ENCODE measurements at places on chromosomes 3 and 15. TPM values are rescaled to one million over a fixed set of nuclear protein-coding genes. Genes with fewer than 3 reads are reported as not detected.

Gene PTH1R
- 1.7 TPM for total RNA-seq

Gene ITIH1
- not detected for total RNA-seq

- no peak for DNase-seq
Measured at GRCh38 chr3:30728143-30728542, 121.7 kb downstream of the TGFBR2 start.

GRCh38 chr3:108936924-108937689 is 16.6 kb downstream of the GUCA1C start:
- DNase-seq, result no peak

DNA sequence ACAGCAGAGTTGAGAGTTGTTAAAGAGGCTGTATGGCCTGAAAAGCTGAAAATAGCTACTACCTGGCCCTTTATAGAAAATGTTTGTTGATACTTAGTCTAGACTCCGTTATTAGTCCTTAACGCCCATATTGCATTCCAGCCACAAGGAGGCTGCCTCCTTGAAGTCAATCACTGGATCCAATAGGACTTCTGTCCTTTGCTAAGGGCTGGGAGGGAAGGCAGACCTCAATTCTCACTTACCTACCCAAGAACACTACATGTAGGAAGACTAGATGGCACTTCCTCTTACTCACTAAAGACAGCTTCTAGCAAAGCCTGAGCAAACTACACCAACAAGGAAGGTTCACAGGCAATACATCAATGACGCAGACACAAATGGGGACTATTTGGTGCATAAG is 139.5 kb upstream of the HACD2 start:
- no peak for DNase-seq

- no peak for DNase-seq
Measured at GRCh38 chr15:75037685-75038084, 14.3 kb downstream of the PPCDC start.

- no peak for DNase-seq
Measured at GRCh38 chr15:95129574-95129973, 898.2 kb downstream of the MCTP2 start.

- DNase-seq, result no peak
Measured at GRCh38 chr3:76585794-76586392, 454.0 kb upstream of the ROBO2 start.

GRCh38 chr3:156418428-156418827 is 136.5 kb downstream of the SSR3 start:
- no peak for DNase-seq

DNA sequence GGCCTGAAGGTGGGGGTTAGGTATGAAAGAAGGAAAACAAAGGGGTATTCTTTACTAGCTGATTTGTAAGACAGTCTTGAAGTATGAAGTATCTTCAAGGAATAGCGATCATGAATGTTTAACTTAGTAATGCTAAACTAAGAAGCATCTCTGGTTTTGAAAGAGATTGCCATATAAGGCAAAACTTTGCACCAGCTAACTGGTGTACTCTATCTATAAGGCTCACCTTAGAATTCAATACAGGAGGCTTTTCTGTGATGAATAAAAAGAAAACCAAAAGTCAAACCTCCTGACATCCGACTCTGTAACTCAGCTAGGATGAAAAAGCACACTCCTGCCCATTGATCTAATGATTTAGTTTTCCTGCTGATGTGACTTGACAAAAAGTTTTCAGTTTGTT is 54.7 kb downstream of the FOXP1 start:
- DNase-seq, result no peak

DNA sequence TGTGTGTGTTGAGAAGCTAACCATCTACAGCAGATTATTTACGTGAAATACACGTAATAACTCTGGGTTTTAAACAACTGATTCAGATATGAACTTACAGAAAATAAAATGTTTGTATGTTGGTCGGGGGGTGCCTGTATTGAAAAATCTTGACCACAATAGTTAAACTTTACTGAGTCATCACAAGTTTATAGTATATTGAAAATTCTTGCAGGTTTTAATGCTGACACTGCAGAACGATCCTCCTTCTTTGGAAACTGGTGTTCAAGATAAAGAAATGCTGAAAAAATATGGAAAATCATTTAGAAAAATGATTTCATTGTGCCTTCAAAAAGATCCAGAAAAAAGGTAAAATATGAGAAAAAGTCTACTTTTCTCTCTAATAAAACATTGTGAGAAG is 41.3 kb upstream of the SLC22A13 start:
- no peak for DNase-seq

GRCh38 chr3:50586763-50587070 is 17.4 kb downstream of the HEMK1 start:
- no peak for DNase-seq

- DNase-seq, result peak; percentile 58
Measured at GRCh38 chr15:59438625-59439290, 772 bp downstream of the FAM81A start.
